NCI-H460 (cell line): ENCODE measurements at places on chromosomes 3 and 15. TPM values are rescaled to one million over a fixed set of nuclear protein-coding genes. Genes with fewer than 3 reads are reported as not detected.

CACNA2D2 gene
- total RNA-seq, result 0.02 and 0.06 TPM in 2 replicates

DNA sequence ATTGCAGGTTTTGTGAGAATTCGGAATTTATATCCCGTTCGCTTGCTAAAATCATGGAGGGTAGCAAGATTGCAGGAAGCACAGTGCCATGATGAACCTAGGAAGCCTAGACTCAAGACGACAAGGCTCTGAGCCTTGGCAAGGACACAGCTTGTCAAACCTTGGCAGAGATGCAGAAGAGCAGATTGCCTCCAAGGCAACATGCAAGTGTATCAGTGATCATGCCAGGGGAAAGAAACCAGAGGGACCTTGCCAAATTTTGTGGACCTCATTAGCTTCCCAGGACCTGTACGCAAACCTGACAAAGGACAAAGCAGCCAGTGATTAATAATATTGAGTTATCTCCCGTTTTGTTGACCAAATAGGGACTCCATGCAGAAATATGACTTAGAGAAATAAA lies 159.7 kb downstream of the GOLIM4 start:
- DNase-seq, result no peak

CHRNA7 gene
- 1.2 and 2.9 TPM in 2 replicates for total RNA-seq

GRCh38 chr3:168141405-168141998 lies 45.8 kb upstream of the GOLIM4 start:
- DNase-seq, result no peak

DNA sequence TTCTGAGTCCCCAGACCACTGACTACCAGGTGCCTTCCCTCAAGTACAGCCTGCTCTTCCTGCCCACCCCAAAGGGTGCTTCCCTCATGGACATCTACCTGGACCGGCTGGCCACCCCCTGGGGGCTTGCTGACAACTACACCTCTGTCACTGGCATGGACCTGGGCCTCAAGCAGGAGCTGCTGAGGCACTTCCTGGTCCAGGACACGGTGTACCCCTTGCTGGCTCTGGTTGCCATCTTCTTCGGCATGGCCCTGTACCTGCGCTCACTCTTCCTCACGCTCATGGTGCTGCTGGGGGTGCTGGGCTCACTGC lies 9.3 kb downstream of the DISP2 start:
- no peak for DNase-seq
